ENCODE measurements at places on chromosomes 1 and 21. TPM values are rescaled to one million over a fixed set of nuclear protein-coding genes. Genes with fewer than 3 reads are reported as not detected.

Gene ZNF593OS
- total RNA-seq, result not detected

Gene LCE3D
- not detected for total RNA-seq

Gene EDN2
- total RNA-seq, result not detected

Gene CELA3B
- not detected for total RNA-seq

Gene TRNP1
- 15.4 TPM for total RNA-seq

Gene PAX7
- not detected for total RNA-seq

Gene INTS3
- total RNA-seq, result 46.9 TPM

Gene KRTAP11-1
- total RNA-seq, result not detected

Gene PATJ
- 8.2 TPM for total RNA-seq

Gene KIF21B
- total RNA-seq, result 0.91 TPM

Gene FAM72B
- total RNA-seq, result 1.3 TPM

Gene NES
- total RNA-seq, result 43.7 TPM

Gene SDE2
- 20.3 TPM for total RNA-seq

Gene RXFP4
- not detected for total RNA-seq
